Skin of body (tissue), 3 donors: ENCODE measurements at places on chromosomes 6 and 20.

- no peak for DNase-seq
These were observed 130.0 kb downstream of the FOXC1 start for GRCh38 chr6:1739680-1740079.

- no peak for DNase-seq
These were observed 13.8 kb upstream of the DDR1 start for GRCh38 chr6:30870546-30870945.

DNA sequence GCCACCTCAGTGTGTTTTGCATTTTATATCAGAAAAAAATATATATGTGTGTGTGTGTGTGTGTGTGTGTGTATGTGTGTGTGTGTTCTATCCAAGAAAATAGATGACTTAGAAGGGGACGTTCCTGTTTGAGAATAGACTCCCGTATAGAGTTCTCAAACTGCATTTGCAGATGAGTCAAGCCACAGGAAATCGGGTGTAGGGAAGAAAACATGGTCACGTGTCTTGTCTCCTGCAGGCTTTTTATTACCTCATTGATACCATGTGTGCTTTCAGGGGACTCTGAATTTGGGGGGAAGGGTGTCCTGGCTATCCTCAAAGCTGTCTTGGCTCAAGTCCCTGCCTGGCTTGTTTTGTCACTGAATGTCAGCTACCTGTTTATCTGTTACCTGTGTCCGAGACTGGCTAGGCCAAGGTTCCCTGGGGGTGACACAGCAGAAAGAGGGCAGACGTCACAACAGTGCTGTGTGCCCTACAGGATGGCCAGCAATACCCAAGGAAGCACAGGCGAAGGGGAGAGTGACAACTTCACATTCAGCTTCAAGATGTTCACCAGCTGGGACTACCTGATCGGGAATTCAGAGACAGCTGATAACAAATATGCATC is 55.7 kb upstream of the NOP56 start:
- DNase-seq, result no peak

DNA sequence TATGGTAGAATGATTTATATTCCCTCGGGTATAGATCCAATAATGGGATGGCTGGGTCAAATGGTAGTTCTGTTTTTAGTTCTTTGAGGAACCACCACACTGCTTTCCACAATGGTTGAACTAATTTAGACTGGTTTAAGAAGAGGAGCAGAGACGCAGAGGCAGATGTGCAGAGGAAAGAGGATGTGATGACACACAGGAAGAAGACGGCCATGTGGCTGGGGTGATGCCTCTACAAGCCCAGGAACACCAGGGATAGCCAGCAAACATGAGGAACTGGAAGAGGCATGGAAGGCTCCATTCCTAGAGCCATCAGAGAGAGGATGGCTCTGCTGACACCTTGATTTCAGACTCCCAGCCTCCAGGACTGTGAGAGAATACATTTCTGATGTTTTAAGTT is 218.3 kb upstream of the DTNBP1 start:
- no peak for DNase-seq

- no peak for DNase-seq
These were observed 118.8 kb downstream of the RALGAPA2 start for GRCh38 chr20:20593447-20594170.

DNA sequence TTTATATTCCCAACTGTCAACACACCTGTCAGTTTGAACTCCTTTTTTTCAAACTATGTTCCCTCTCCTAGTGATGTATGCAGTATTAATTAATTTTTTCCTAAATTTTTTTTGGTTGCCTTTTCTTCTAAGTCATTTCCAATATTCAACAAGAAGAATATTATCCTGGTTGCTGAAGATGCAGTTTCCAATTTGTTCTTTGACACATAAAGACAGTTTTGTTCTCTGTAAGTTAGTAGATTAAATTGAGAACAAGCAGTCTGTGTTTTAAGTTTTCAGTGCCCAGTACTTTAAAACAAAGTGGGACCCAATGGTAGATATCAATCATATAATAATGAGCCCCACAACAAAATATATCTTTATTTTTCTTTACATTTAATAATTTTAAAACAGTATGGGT is 47.3 kb downstream of the GJA1 start:
- no peak for DNase-seq

DNA sequence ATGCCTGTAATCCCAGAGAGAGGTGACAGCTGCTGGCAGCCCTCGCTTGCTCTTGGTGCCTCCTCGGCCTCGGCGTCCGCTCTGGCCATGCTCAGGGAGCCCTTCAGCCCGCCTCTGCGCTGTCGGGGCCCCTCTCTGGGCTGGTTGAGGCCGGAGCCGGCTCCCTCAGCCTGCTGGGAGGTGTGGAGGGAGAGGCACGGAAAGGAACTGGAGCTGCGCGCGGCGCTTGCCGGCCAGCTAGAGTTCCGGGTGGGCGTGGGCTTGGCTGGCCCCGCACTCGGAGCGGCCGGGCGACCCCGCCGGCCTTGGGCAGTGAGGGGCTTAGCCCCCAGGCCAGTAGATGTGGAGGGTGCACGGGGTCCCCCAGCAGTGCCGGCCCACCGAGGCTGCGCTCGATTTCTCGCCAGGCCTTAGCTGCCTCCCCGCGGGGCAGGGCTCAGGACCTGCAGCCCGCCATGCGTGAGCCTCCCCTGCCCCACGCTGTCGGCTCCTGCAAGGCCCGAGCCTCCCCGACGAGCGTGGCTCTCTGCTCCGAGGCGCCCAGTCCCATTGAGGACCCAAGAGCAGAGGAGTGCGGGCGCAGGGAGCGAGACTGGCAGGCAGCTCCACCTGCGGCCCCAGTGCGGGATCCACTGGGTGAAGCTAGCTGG is 34.6 kb downstream of the C6orf52 start:
- no peak for DNase-seq

GRCh38 chr6:76026101-76026500 is 46.4 kb downstream of the IMPG1 start:
- DNase-seq, result no peak

DNA sequence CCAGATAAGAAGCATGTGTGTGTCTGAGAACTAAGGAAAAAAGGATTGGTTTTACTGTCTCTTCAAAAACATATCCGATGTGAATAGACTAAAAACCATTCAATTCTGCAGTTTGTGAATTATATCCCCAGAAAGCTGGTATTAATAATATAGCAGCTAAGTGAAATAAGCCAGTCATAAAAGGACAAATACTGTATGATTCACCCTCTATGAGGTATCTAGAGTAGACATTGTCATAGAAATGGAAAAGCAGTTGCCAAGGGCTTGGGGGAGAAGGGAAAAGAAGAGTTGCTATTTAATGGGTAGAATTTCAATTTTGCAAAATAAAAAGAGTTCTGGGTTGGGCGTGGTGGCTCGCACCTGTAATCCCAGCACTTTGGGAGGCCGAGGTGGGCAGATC is 137.5 kb downstream of the ATXN1 start:
- DNase-seq, result no peak

GRCh38 chr6:18883851-18884250 is 496.7 kb downstream of the RNF144B start:
- DNase-seq, result no peak

DNA sequence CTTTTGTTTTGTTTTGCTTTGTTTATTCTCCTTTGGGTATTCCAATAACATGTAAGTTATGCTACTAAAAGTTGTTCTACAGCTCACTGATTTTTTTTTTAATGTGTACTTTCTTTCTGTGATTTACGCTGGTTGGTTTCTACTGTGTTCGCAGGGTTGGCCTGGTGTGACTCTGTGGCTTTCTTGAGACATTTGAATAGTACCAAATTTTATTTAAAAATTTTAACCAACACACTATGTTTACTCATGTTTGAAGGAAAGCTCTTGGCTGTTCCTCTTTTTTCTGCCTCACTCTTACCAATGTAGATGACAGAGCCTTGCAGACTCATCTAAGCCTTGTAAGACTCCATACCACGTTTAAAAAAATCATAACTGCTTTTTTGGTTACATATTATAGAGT is 1784.9 kb upstream of the DEFB115 start:
- no peak for DNase-seq

DNA sequence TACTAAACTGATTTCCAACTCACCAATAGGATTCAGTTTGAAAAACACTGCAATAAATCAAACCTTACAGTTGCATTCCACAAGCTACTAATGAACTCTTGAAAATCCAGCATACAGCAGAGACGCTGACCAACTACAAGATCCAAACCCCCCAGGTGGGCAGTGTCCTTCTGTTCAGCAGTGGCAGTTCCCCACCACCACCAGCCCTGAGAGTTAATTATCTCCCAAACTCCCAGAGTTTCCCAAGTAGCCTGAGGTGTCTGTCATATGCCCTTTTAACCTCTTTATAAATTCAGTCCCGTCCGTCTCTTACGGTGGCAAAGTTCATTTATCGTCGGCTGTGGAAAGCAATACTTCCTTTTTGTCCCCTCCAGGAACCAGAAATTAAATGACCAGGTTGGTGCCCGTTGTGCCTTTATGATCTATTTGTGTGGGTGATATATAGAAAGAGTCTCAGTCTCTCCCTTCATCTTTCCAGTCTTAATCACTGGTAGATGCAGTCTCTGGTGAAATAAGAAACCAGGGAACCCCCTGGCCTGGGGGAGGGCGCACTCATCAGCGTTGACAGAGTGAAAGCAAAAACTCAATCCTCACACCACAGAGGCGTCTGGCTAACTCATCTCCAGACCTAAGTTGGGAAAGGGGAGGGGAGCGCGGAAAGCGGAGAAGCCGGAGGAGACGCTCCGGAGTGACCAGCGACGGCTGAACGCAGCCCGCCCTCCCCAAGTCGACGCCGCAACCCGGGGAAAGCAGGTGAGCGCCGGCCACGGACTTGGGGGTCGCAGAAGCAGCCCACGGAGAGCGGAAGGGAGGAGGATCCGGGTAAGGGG is 717 bp downstream of the MRPL14 start:
- peak; percentile 51 for DNase-seq

DNA sequence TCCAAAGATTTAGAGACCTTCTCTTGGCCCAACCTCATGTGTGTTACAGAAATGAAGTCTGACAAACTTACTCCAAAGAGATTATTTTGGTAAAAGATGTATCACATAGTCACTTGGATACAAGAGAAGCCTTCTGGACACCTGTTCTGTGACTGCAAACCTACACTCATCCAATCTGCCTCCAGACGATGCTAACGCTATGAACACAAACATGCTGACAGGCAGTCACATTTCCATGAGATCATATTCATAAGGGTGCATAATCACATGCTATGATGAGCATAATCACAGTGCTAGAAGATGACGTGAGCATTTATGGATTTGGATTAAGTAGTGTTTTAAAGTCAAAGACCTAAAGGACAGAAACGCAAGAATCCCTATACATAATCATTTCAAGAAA is 340.2 kb downstream of the HACE1 start:
- DNase-seq, result no peak

DNA sequence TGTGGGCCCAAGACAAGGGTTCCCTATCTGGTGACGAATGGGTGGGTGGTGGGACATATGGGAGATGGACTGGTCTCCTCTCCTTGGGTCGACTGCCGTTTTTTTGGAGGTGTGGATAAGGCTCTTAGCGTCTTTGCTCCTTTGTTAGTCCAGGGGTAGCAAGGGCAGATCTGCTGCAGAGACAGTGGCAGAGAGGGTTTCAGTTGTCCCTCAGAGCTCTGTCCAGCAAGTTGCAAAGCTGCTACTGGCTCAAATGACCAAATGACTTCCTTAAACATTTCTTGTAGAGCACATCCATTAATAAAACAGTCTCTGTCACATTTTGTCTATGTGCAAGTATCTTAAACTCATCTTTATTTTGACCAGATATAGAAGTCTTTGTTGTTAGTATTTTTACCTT is 508.0 kb upstream of the ADGRB3 start:
- DNase-seq, result no peak

DNA sequence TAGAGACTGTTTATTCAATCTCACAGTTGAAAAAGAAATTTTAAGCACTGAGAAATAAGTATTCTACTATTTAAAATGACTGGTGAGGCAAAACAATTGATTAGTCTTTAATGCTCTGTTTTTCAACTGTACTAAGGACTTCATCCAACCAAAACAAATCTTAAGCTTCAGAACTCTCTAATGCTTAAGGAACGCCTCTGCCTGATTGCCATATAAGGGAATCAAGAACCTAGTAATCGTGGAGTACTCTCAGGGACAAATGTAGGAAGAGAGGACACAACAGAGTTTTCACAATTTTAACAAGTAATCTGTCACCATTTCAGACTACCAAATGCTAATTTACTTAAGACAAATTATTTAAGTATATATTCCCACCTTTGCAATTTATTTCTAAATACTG is 16.1 kb downstream of the FBXO30 start:
- no peak for DNase-seq
